ENCODE measurements at places on chromosomes 2 and 18. TPM values are rescaled to one million over a fixed set of nuclear protein-coding genes. Genes with fewer than 3 reads are reported as not detected.

The CSRNP3 gene
- total RNA-seq = 18.8 TPM

The ALPG gene
- not detected for total RNA-seq

The PID1 gene
- 25.1 TPM for total RNA-seq

The RMND5A gene
- 46.4 TPM for total RNA-seq

The ABCB11 gene
- not detected for total RNA-seq

The MTCL1 gene
- 12.5 TPM for total RNA-seq
